Cortex of kidney (tissue), 1 donor: ENCODE measurements at places on chromosomes 6 and 20.

DNA sequence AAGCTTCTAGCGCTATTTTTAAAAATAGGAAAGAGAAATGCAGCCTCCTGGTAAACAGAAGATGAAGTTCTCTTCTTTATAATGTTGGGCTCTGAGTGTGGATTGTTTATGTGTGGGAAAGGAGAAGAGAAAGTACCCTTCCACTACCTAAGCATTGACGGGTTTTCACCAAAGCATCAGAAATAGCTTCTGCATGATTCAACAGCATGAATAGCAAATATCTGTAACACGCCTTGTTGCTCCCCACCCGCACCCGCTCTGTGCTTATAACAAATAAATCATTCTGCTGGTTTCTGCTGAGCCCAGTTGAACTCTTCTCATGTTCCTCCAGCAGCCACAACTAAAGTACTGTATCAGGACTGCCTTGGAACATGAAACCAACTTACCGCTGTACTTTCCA lies 20.7 kb downstream of the TXLNB start:
- no peak for DNase-seq

- no peak for DNase-seq
Measured at GRCh38 chr20:36479938-36480337, 61.4 kb upstream of the MYL9 start.

DNA sequence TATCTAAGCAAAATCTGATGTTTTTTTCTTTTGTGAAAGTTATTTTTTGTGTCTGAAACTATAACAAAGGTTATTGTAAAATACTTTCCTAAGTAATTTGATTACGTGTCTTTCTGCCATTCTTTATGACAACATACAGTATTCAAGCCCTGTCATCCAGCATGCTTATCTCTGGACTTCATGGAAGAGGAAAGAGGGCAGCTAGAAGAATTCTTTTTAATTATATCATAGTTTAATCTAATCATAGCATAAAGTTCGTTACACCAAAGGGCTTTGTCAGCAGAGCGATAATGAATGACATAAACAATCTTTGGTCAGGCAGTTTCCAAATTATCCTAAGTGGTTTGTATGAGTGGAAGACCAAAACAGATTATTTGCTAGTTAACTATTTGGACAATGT lies 3.5 kb downstream of the ENPP3 start:
- DNase-seq = no peak

GRCh38 chr6:134870677-134871498 lies 79.0 kb downstream of the ALDH8A1 start:
- DNase-seq = no peak

- DNase-seq = no peak
Measured at GRCh38 chr6:16947375-16948015, 154.4 kb upstream of the STMND1 start.

DNA sequence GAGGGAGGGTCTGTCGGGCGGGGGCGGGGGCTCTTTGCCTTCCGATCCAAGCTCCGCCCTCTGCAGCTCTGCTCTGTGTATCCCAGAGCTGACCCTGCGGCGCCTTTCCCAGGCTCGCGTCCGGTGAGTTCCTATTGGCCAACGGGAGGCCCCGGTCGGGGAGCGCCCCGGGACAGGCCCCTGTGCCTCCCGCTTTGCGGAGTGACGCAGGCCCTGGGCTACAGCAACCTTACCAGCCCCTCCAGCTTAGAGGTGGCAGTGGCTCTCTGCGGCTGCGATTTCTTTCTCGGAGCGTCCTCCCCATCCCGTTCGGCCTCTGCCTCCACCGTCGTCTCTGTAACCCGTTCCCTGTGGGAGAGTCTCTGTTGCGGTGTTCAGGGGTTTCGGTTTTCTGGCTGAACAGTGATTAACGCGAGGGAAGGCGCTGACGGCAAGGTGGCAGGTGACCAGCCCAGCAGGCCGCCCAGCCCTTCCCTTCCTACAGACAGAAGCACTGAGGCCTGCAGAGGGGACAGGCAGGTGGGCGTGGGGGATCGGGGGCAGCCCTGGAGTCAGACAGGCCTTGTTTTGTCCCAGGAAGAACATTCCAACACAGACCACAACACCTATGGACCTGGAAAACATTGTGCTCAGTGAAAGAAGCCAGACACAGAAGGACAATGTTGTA lies 18.1 kb upstream of the CEBPB start:
- no peak for DNase-seq

DNA sequence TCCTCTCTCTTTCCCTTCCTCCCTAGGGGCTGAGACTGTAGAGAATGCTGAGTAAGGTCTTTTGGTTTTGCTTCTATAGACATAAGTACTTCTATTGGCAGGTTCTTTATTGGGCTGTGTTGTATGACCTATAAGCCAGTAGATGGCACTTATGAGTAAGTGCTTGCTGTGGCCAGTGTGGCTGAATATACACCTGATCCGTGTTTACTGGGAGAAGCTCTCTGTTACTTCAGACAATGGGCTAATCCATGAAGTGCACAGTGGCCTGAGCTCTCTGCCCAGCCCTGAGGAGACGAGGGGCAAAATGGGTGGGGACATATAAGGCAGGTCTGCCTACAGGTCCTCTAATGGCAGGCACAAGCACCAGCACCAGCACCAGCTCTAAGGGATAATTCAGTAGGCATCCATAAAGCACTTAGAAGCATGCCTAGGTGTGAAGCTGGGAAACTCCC lies 610.3 kb downstream of the RNF144B start:
- DNase-seq = no peak

- DNase-seq = no peak
Measured at GRCh38 chr20:38207621-38208020, 42.6 kb upstream of the TGM2 start.
